CD4-positive, CD25-positive, alpha-beta regulatory T cell (primary cell): ENCODE measurements at places on chromosomes 2 and 18.

GRCh38 chr2:64945973-64946768, 43.0 kb upstream of the SLC1A4 start:
- DNase-seq = peak; percentile 67

DNA sequence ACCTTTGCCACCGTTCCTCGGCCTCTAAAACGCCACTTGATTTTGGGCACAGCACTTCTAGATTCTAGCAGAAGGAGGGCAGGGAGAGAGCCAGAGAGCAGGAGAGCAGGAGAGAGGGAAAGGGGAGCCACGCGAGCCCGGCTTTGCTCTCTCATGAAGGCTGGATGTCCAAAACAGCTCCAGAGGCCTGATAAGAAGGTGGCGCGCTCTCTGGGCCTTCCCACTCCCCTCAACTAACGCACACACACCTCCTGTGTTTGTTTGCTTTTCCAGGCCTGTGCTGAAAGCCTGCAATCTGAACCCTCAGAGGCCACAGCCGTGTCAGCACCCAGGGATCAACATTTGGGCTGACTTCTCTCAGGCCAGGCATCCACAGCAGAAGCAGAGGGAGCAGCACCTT, 184.8 kb upstream of the SOX11 start:
- DNase-seq = no peak

GRCh38 chr2:241195506-241196130, 7.1 kb downstream of the ANO7 start:
- no peak for DNase-seq

DNA sequence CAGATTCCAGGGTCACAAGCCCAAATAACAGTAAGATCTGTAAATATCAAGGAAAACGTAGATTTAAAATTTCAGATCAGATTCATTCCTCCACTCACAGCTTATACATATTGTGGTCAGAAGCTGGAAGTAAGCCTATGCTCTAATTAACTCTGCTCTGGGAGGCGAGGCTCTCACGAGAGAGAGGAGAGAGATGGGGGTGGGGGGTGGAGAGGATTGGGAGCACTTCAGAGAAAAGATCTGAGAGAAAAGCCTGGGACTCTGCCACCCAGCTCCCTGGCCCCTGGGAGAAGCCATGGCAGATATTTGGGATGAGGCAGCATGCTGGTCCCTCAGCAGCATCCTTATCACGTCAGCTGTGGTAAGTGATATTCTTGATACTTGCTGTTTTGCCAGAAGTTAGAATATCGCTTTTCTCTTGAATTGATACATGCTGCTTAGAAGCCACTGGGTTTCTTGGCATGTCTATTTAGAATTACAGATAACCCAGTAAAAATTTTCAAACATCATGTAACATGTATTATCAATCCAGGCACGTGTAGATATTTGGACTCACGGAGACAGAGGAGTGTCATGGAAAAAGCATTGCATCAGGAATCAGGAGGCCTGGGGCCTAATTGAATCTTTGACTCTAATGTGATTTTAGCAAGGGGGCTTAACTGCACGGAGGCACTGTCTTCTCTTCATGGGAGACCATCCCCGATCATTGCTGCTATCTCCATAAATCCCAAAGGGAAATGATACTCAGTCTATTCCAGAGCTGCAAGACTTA, 265.4 kb downstream of the HRH4 start:
- DNase-seq = no peak

GRCh38 chr2:75003773-75004172, 45.3 kb downstream of the POLE4 start:
- no peak for DNase-seq

DNA sequence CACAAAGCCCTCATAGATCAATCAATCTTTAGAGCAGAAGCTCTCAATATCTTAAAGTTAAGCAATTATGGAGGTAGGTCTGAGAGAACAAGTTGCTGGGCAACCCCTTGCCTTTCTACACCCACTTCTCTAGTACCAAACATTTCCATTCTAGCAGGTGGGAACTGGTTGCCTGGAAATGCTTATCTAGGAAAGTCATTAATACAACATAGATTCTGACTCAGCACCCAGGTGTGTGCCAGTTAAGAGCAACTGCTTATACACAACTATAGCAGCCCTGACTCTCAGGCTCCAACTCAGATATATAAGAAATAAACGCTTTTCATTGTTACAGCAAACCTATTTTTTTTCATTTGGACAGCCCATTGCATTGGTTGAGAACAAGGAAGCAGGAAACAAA, 237.7 kb downstream of the IRS1 start:
- DNase-seq = no peak

DNA sequence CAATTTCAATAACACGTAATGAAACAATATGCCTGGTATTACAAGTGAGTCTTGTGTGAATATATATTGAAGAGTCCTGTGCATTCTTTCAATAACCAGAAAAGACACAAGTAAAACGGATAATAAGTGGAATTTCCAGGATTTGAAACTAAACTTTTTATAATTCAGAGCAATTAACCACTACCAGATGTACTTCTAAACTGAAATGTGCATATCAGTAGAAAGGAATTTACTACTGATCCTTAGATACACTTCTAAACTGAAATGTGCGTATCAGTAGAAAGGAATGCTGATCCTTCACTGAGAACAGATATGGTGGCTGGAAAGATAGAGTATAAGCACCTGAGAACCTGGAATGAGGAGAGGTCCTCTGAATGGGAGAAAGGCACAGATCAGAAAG, 470.9 kb upstream of the SPHKAP start:
- no peak for DNase-seq

DNA sequence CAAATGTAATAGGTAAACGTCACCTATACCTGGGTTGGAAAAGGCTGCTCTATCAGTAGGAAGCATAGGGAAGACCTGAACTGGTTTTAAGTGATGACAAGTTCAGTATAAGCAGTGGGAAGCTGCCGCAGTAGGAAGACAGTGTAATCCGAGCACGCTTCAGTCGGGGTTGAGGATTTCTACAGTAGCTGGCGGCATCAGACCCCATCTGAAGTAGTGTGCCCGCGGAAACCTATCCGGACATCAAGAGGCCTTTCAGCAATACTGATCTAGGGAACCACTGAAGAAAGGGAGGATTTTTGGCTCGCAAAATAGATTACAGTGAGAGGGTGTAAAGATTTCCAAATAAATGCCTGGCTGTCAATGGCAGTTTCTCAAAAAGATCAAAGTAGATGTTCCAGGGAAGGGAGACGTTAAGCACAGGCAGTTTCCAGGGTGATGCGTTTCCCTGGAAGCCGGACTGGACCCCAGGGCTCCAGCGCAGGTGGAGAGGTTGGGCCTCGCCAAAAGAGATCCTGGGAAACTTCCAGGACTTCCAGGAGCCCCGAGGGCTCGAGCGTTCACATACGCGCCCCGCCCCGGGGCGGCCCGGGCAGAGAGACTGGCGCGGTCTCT, 5.3 kb downstream of the LOXL3 start:
- DNase-seq = no peak

DNA sequence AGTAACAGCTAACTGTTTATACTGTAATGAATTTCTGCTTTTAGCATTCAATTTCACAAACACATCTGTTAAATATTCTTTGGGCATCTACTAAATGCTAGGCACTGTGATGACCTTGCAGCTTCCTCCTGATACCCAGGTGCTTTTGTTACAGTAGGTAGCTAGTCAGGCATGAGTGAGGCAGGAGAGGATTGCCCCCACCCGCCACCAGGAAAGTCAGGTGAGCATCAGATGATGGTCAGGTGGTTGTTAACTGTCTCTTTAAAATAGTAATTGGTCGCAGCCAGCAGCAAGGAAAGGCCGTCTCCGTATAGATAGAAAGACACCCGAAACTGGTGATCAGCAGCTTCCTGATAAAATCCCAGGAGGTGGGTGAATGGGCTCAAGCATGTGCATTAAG, 255.6 kb downstream of the PIEZO2 start:
- DNase-seq = no peak

GRCh38 chr18:55588111-55588869, at the start of gene TCF4:
TCF4 (minus strand) TSS chr18:55588192; CDS start chr18:55587116, 1,076 bp downstream.
- DNase-seq = peak; percentile 13

GRCh38 chr18:77550625-77551024, 301.0 kb downstream of the GALR1 start:
- DNase-seq = no peak

DNA sequence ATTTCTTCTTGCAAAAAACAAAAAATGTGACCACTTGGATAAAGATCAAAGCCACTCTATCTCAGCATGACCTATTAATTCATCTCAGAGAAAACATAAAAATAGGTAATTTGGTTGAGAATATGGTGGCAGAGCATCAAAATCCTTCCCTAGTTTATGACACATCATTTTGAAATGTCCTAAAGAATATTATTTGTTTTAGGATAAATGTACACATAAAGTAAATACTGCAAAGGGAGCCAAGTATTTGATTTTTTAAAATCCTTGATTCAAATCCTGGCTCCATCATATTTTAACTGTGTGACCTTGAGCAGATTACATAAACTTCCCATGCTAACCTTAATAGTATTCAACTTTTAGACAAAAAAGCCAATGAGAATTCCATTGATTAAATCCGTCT, 206.6 kb downstream of the CDH2 start:
- DNase-seq = no peak

DNA sequence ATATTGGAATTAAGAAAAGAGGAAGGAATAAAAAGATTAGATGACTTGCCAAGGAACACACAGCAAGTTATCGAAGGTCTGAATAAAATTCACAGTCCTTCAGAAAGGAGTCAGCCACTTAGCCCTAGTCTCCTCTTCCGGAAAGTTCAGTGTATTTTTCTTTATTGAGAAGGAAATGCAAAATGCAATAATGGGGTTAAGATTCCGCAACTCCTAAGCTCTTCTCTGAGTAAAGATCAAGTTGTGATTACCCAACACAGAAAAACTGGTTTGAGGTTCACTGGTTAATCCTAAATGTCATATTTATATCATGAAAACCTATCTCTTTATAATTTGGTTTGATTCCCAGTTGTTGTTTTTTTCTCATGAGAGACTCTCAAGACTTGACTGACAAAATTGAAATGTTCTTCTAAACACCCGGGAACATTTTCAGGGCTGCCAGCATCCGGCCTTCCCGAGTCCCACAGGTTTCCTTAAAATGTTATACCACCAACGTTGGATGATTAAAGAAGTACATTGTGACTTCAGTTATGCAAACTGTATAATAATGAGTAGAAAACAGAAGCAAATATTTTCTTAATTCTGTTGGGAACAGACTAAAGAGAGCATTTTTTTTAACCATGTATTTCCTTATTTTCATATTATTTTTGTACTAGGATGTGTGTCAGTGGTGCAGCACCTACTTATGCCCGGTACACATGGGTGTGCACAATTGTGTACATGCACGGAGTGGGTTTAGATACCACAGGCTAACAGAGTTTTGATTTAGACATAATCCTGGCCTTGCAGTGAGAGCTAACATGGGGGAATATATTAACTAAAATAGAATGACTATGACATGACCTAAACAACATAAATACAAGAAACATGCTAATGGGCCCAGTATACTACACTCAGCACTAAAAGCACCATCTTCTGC, 100.2 kb downstream of the STK39 start:
- no peak for DNase-seq

- no peak for DNase-seq
These were observed 31.3 kb downstream of the KIAA2012 start for GRCh38 chr2:202104286-202104870.

DNA sequence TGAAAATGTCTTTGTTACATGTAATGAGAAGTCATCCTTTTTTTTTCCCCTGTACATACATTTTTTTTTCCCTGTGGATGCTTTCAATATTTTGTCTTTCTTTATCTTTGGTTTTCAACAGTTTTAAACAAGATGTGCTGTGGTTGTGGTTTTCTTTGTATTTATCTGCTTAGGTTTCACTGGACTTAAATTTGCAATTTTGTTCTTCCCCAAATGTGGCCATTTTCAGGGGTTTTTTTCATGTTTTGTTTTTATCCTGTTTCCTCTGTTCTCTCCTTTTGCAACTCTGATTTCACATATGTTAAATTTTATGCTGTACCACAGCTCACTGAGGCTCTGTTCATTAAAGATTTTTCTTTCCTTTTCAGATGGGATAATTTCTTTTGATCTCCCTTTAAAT, 41.7 kb downstream of the GALNT1 start:
- no peak for DNase-seq

- no peak for DNase-seq
These were observed 579.0 kb downstream of the PLCL1 start for GRCh38 chr2:198383392-198383791.

DNA sequence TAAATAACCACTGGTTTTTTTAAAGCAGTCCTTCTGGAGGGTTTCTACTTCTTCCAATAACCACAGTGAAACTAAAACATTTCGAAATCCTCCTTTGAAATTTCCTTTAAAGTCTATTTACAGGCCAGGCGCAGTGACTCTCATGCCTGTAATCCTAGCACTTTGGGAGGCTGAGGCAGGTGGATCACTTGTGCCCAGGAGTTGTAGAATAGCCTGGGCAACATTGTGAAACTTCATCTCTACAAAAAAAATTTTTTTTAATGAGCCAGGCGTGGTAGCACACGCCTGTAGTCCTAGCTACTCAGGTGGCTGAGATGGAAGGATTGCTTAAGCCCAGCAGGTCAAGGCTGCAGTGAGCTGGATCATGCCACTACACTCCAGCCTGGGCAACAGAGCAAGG, 15.2 kb downstream of the KIDINS220 start:
- DNase-seq = no peak

GRCh38 chr2:192940767-192941166, 746.0 kb upstream of the TMEFF2 start:
- no peak for DNase-seq

- DNase-seq = peak; percentile 43
These were observed 1.2 kb downstream of the SEMA4C start for GRCh38 chr2:96868555-96869280.

GRCh38 chr2:147416099-147416498, 428.7 kb upstream of the ACVR2A start:
- no peak for DNase-seq

DNA sequence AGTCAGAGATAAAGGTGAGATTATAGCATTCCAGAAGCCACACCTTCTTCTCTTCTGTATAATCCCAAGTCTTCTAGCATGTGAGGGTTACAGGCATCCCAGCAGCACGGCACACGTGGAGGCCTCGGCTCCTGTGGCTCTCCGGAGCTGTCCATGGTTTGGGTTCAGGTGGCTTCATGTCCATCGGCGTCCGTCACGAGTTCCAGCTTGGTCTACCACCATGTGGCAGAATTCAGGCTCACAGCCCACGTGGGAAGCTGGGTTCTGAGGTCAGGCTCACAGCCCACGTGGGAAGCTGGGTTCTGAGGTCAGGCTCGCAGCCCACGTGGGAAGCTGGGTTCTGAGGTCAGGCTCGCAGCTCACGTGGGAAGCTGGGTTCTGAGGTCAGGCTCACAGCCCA, 378.3 kb upstream of the SALL3 start:
- no peak for DNase-seq

- no peak for DNase-seq
These were observed 129.7 kb downstream of the IRS1 start for GRCh38 chr2:226669905-226670304.

- peak; percentile 35 for DNase-seq
These were observed 3.7 kb downstream of the STK17B start for GRCh38 chr2:196167666-196168065.
